ENCODE measurements at places on chromosomes 12 and 14.

DNA sequence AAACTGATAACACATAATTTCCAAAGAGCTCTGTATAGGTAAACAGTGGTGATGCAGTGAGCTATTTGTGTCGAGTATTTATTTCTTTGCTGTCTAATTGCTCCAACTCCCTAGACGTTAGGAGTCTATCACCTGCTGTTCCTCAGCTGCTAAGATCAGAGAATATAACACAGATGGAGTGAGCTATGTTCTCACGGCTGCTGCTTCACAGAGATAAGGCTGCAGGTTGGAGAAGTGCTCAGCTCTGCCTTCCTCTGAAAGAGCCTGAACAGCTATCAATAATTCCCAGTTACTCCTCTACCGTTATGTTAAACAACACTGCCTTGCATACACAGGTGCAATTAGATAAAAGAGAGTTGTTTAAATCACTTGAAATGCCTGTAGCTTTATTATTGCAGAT lies 103.2 kb upstream of the MDGA2 start:
- no peak for DNase-seq

DNA sequence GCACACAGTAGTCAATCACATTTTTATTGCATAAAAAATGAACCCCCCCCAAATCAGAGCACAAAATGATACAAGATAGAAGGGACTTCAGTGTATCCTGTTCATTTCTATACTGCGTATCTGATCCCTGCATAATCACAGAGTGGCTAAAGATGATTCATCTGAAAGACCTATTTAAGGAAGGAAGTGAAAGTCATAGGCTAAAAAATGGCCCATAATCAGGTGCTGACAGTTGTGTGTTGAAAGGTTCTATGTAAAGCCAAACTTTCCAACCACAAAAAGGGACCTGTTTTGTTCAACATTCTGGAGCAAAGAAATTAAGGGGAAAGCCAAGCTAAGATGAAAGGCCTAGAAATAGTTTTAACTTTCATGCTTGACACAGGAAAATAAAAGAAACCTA lies 147.8 kb upstream of the ATP2B1 start:
- DNase-seq: no peak

DNA sequence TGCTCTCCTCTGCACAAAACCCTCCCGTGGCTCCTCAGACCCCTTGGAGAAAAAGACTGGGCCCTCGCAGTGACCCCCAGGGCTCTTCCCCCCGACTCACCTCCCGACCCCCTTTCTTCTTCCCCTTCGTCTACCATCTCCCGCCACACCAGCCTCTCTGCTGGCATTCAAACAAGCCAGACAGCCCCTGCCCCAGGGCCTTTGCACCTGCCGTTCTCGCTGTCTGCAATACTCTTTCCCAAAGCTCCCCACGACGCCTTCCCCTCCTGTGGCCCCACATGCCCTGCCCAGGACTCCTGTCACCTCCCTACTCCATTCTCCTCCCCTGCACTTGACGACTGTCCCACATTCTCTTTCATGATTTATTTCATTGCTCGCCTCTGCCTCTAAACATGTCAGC lies 115.7 kb downstream of the PHETA1 start:
- DNase-seq: no peak

DNA sequence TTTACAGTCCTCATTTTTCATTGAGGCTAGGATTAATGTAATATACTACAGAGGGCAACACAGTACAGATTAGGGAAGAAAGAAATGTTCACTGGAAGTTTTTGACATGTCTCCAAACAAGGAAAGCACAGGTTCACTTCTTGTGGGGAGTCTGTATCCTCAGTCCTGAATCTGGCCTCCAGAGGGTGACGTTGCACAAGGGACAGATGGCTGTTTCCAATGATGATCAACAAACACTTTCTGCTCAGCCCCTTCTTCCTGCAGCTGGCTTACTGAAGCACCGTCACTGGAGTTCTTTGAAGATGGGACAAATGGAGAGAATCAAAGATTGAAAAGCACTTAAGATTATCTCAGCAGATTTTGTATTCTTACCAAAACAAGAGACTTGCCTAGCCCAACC lies 123.3 kb upstream of the OR4E1 start:
- no peak for DNase-seq

GRCh38 chr12:99332936-99333591 lies 314.5 kb upstream of the GARIN6 start:
- DNase-seq: no peak

DNA sequence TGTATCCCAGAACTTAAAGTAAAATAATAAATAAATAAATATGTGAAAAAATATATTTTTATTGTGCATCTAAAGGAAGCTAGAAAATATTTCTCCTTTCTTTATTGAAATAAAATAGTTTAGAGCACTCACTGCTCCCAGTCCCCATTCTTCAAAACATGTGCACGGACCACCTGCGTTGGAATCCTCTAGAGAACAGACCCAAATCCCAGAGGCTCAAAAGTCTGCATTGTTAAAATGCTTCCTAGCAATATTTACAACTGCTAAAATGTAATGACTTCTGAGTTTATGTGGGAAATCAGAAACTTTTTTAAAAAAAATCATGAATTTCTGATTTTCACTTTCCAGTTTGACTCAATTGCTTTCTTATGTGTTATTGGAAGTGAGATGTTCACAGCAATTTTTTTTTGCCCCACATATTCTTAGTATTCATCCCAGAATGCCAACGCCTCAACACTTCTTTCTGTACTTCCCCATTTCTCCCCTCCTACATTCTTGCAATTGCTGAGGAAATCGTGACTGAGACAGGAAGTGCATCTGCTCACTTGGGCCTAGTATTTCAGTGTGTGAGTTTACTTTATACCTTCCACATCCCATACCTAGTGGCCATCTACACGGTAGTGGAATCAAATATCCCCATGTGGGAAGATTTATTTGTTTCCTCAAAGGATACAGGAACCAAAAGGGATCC lies 116.0 kb upstream of the FLRT2 start:
- DNase-seq: no peak

DNA sequence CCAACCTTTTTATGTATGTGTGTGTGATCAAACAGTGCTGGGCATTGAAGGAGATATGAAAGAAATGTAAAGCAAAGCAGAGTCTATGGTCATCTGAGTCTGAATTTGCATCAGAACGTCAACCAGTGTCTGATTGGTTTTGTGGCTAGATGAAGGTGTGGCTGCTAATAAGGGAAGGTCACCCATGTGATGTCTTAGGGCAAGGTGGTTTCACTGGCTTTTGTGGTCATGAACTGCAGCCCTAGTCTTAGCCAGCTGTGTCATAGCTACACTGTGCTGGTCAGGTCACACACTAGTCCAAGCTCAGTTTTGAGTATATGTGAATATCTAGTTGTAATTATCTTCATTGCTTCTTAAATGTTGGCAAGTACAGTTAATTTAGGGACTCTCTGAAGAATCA lies 105.8 kb downstream of the TGFB3 start:
- DNase-seq: peak; percentile 21

- DNase-seq: no peak
Observed at GRCh38 chr14:25753130-25753529, 703.2 kb upstream of the STXBP6 start.

GRCh38 chr12:5768581-5769196 lies 176.4 kb downstream of the ANO2 start:
- DNase-seq: no peak

DNA sequence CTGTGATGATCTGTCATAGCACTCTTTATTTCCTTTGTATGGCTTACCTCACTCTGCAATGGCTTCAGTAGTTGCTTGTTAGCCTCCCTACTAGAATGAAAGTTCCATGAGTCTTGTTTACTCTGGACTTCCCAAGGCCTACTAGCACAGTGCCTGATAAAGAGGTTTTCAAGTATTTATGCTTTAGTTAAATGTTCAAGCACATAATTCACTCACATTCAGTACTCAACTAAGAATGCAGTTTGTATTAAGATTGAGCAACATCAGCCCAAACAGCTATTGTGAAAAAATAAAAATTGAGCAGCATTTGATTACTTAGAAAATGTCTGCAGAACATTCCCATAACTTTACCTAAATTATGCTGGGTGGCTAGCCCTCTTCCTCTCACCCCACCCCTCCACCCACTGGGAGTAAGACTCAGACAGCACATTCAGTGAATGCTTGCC lies 158.9 kb upstream of the AMIGO2 start:
- no peak for DNase-seq

- DNase-seq: no peak
Observed at GRCh38 chr14:81591266-81591665, 57.6 kb upstream of the SEL1L start.

DNA sequence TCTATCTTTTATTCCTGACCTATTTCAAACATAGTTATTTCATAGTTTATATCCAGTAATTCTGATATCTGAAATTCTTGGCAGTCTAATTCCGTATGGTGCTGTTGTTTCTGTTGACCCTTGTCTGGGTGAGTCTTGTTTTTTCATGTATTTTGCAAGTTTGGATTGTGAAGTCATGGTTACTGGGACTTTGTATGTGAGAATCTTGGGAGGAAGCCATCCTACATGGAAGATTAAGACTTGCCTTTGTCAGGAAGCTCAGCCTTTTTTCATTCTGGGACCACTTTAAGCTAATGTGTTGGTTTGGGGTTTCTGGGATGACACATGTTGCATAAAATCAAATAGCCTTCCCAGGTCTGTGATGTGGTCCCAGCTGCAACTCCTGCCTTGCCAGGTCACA lies 191.6 kb upstream of the E2F7 start:
- DNase-seq: no peak

GRCh38 chr12:58764100-58764953 lies 156.0 kb downstream of the LRIG3 start:
- no peak for DNase-seq

GRCh38 chr12:102950107-102950949 lies 7.1 kb upstream of the ASCL1 start:
- DNase-seq: no peak

Data from GM12891 (cell line).